ENCODE measurements at places on chromosomes 7 and 10. TPM values are rescaled to one million over a fixed set of nuclear protein-coding genes. Genes with fewer than 3 reads are reported as not detected.

DNA sequence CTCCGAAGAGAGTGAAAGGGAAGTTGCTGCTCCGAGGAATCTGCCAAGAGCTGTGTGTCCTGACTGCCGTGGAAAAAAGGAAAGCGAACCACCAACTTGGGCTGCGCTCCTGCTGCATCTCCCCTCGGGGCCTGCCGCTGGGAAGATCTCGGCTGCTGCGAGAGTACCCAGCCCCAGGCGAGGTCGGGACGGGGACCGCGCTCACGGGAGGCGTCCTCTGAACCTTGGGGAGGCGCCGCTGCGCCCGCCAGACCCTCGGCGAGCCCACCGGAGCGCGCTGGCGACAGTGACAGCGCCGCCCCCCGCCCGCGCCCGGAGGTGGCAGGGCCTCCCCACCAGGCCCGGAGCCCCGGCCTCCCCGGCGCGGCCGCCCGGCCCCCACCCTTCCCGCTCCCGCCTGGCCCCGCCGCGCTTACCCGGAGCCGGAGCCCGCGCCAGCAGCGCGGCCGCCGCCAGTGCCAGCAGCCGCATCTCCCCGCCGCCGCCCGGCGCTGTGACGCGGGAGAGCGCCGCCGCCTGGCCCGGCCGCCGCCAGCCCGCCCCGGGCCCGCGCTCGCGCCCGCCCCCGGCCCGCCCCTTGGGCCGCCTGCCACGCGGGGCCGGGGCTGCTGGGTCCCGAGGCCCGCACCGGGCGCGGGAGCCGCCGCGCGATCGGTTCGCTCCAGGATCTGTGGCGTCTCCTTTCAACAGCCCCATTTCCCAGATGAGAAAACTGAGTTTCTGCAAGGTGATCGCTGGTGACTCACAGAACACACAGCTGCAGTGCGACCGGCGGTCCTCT is at the start of gene VSTM4:
Gene VSTM4 (minus strand): TSS at position 508 of the 781 bp plus-strand sequence. CDS start 37 bp downstream, at position 471.
- peak; percentile 58 for DNase-seq

DNA sequence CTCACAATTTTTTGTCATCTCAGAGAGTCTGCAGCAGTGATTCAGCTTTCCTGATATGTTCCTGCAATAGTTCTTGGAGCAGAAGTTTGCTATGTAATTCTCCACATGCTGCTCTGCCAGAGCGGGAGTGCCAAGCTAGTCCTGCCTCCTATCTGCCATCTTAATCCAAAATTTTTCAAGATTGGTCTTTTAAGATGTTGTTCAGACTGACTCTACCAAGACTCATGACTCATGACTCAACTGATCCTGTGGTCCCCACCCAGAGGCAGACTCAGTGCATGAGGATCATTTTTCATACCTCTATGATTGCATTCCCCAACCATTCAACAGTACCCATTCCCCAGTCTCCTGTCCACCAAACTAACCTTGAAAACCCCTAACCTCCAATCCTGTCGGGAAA is 470.8 kb downstream of the INHBA start:
- peak; percentile 19 for DNase-seq

- peak; percentile 61 for DNase-seq
Measured at GRCh38 chr7:24138343-24138742, 145.6 kb upstream of the NPY start.

- no peak for DNase-seq
Measured at GRCh38 chr7:711922-712380, 14.5 kb upstream of the DNAAF5 start.

GRCh38 chr7:133795068-133795665 is 332.0 kb upstream of the LRGUK start:
- DNase-seq, result no peak

DNA sequence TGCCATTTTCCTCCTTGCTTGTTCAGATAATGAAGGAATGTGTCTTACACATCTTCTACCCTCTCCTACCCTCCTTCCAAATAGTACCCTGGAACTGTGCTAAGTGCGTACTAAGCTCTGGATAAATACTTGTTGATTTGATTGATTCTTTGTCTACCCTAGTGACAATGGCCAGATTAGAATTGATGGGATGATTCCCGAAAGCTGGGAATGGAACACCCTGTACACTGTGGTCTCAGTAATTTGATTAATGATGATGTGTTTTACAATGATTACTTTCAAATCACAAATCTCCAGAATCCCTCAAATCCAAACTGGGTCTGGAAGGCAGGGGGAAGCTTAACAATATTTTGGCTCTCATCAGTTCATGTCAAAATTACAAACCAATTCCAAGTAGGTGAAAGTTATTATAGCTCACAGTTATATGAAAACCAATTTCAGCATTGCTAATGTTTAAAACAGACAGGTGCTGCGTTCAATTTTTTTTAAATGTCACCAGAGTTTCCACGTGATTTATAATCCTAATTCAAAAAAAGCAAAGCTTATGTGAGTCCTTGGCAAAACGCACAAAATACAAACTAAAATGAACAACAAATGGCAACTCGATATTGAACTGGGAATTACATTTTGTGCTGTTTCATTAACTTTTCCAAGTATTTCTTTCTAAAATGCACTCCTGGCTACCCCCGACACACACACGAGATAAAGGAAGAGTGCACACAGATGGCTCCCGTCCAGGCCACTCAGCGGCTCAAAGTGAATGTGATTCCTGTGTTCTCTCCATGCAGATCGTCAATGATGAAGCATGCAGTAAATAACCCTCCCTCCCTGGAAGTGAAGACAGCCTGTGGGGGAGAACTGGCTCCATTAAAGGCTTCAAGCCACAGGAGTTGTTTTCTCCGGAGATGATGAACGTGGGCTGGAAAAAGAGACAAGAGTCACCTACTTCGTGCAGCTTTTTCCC is 21.7 kb upstream of the ADRB1 start:
- DNase-seq, result no peak

- no peak for DNase-seq
Measured at GRCh38 chr7:46742601-46743000, 821.5 kb upstream of the IGFBP3 start.

DNA sequence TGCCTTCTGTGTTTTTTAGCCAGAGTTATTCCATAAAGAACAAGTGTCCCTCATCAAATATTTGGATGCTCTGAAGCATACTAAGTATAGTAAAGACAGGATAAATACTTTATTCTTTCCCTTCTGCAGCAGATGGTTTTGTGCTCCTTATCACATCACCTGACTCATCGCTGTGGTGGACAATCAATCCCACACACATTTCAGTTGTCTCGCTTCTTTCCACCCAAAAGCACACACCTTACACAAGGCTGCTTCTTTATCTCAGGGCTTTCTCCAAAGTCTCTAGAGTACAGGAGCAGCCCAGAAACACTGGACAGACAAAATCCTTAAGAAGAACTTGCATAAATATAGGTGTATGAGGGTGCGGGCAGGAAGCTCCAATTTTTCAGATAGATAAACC is 43.4 kb downstream of the IGF2BP3 start:
- DNase-seq, result no peak

- DNase-seq, result peak; percentile 28
Measured at GRCh38 chr10:10804998-10805740, 212.5 kb upstream of the CELF2 start.

GRCh38 chr7:28723336-28723735 is 234.8 kb downstream of the TRIL start:
- DNase-seq, result no peak

DNA sequence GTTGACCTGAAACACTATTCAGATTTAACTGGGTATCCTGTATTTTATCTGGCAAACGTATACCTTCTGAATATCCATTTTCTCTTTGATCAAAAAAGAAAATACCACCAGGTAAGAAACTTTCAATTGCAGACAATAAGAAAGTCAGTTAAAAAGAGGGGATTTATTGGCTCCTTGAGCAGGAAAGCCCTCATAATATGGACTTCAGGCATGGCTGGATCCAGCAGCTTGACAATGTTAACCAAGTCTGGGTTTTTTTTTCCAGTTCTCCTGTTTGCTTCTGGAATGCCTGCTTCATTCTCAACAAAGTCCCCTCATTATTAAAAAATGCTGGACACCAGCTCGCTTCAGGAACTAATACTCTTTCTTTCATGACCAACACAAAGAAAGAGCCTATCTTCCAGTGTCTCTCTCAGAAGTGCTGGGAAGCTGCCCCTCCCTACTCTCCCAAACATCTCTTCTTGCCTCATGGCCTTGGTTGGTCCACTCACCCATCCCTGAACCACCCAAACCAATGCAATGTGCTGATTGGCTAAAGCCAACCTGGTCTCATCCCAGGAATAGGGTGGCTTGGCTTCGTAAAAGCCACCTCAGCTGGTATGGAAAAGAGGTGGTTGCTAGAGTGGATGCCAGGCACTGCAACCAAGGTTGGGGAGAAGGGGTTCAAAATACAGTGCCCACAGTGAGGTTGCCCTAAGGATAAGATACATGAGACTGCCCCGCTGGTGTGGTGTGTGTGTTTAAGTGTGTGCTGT is 30.6 kb upstream of the WDFY4 start:
- DNase-seq, result no peak

- DNase-seq, result no peak
Measured at GRCh38 chr7:51154201-51154600, 162.4 kb downstream of the COBL start.

DNA sequence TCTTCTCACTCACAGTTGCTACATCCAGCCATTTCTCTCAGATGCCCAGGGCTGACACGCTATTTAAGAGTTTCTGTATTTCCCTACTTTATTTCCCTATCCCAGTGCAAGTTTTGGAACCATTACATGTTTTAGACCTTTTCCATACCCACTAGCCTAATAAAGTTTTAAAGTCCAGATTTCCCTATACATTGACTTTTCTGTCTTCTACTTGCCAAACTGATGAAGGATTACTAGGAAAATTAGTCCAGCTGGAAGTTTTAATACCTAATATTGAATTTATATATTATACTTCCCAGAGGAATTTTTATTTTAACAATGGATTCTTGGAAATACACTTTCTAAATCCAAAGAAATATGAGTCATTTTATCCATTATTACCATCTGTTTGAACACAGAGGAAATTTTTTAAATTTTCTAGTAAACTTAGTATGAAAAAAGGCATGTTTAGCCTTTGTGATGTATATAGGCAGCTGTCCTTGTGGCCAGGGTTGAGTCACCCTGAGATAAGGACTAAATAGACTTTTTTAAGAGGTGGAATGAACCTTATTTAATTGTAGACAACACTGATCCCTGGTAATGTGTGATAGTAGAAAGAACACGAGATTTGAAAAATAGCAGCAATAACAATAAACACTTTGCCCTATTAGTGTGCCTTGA is 205.0 kb downstream of the TFEC start:
- DNase-seq, result peak; percentile 39

DNA sequence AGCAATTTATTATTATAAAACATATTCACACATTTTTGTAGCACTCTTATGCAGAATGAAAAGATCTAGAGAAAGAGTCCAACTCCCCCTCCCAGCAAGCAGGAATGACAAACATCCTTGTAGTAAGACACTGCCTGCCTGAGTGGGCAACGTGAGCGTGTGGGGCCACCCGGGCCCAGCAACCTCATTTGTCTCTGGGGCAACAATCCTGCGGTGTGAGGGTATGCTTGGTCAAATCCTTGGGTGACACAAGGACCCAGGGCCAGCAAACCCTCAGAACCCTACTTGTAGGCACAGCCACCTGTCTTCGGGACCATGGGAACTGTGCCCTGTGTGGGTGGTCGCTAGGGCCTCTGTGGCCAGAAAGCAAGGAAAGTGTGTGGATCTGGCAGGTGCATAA is 10.7 kb downstream of the RHEB start:
- DNase-seq, result peak; percentile 89

DNA sequence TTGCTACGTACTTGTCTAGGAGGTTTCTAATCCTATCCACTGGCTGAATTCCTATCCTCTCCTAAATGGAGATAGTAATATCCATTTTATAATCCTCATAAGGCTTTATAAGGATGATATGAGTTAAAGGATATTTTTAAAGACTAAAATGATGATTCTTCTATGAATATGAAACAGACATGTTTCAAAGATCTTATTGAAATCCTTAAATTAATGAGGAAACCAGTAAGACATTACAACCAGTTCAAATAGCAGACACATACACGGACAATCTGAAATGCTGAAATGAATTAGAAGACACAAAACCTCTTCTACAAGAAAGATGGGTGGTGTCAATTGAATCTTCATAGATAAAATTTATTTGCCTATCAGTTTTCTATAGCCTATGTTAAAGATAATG is 132.9 kb upstream of the ANK3 start:
- no peak for DNase-seq

GRCh38 chr7:111266613-111267012 is 175.7 kb downstream of the LRRN3 start:
- peak; percentile 32 for DNase-seq

GRCh38 chr7:139618482-139619366 is 95.2 kb downstream of the CLEC2L start:
- DNase-seq, result peak; percentile 77

DNA sequence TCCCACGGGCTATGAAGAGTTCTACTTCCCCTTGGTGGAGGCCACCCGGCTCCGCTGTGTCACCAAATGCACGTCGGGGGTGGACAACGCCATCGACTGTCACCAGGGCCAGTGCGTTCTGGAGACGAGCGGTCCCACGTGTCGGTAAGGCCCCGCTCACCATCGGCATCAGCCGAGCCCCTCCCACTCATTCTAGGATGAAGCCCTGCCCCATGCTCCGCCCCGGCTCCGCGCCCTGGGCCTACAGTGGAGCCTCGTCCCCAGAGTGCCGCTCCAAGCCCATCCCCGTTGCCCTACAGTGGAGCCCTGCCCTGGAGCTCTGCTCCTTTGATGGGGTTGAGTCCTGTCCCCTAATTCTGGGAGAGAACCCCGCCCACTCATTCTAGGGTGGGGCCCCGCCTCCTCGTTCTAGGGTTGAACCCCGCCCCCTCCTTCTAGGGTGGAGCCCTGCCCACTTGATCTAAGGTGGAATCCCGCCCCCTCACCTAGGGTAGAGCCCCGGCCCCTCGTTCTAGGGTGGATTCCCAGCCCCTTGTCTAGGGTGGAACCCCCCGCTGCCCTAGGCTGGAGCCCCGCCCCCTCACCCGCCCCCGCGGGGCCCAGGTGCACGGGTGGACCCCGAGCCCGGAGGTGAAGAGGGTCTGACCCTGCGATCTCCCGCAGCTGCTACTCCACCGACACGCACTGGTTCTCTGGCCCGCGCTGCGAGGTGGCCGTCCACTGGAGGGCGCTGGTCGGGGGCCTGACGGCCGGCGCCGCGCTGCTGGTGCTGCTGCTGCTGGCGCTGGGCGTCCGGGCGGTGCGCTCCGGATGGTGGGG is 3.4 kb upstream of the MUC12 start:
- DNase-seq, result peak; percentile 24

GRCh38 chr10:127702271-127702670 is 34.7 kb upstream of the FOXI2 start:
- no peak for DNase-seq

GRCh38 chr7:89988074-89988473 is 166.2 kb upstream of the STEAP1 start:
- DNase-seq, result no peak

- peak; percentile 29 for DNase-seq
Measured at GRCh38 chr7:137579913-137580640, 236.5 kb upstream of the PTN start.

Gene IDI1
- 181 TPM for total RNA-seq

Gene LRRC18
- total RNA-seq, result not detected

Gene FBXL13
- total RNA-seq, result 0.42 TPM

Gene PROSER2
- total RNA-seq, result 15.0 TPM

Gene ACTR3C
- total RNA-seq, result 0.32 TPM
